AML-193 (cell line): ENCODE measurements at places on chromosomes 5 and 9.

GRCh38 chr5:109656829-109657228 is 32.9 kb upstream of the MAN2A1 start:
- peak; percentile 95 for DNase-seq

- no peak for DNase-seq
Observed at GRCh38 chr5:36396640-36397039, 94.9 kb upstream of the RANBP3L start.

- no peak for DNase-seq
Observed at GRCh38 chr9:119283078-119283794, 86.0 kb downstream of the BRINP1 start.

GRCh38 chr5:75869891-75870290 is 152.7 kb upstream of the POC5 start:
- DNase-seq: no peak

- no peak for DNase-seq
Observed at GRCh38 chr5:174323878-174324281, 278.4 kb downstream of the NSG2 start.

DNA sequence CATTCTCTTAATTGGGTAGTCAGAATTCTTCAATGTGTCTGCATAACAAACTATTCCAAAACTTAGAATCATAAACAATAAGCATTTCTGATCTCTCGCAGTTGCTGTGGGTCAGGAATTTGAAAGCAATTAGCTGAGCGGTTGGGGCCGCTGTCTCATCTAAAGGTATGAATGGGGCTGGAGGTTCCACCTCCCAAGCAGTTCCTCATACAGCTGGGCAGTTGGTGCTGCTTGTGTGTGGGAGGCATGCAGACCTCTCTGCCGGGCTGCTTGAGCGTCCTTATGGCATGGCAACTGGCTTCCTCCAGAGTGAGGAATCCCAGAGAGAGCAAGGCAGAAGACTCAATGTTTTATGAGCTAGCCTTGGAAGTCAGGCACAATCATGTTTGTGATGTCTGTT is 30.2 kb upstream of the SEMA4D start:
- DNase-seq: no peak

GRCh38 chr5:132635873-132636272 is 22.1 kb upstream of the IL13 start:
- no peak for DNase-seq

DNA sequence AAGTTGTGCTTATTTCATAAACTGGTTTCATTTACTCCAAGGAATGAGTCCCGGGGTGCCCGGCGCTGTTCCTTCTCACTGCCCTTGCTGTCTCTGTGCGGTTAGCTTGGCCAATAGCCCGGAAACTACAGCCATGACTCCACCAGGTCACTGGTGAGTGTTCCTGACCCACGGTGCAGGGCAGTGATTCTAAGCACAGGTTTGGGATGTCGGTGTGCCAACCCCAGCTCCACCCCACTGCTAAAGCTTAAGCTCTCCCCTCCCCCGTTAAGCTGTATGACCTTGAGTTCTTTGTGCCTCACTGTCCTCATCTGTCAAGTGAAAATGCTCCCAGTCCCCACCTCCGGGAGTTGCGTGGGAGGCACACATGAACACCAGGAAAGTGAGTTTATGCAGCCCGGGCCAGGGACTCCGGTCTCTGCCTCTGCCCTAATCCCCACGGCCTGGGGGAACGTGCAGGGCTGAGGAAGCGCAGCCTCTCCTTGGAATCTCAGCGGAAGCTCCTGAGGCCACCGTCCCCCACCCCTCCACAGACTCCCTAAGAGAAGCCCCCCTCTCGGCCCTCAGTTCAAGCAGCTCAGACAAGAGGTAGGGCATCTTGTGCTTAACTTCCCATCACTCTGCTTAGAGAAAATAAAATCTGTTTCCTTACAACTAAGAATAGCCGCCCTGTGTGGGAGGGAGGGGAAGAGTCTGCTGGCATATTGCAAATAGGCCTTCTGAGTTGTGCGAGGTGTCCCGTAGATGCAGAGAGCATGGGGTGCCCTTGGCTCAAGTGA is 92.0 kb upstream of the RAI14 start:
- no peak for DNase-seq

GRCh38 chr5:90897618-90898017 is 339.0 kb downstream of the ADGRV1 start:
- DNase-seq: no peak

GRCh38 chr5:134127376-134127861 is 12.9 kb downstream of the TCF7 start:
- no peak for DNase-seq

DNA sequence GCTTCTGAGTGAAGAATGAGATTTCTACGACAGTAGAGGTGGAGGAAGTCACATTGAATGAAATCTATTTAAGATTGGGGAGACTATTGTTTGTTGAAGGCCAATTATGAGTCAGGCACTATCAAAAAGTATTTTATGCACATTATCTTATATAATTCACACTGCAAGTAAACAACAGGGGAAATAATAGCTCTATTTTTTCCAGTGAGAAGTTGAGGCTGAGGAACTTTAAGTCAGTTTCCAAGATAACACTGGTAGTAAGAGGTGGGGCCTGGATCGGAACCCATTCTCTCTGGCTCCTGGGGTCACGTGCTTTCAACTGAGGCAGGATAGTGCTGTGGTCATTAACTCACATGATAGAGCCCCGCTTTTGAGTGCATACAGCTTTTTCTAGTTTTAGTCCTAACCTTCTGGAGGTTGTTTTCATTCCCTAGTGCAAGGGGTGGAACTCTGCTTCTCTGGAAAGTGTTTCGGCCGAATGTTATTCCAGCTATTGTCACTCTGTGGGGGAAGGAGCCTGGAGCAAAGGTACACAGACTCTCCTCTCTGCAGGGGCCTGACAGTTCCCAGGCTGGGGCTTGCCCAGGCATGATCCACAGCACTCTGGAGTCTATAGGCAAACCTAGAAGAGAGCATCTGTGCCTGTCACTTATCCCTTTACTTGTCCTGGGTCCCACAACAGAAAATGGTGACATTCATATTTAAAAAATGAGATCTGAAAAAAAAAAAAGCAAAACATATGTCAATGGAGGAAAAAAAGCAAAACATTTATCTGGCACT is 352.4 kb upstream of the ACTBL2 start:
- no peak for DNase-seq

- no peak for DNase-seq
Observed at GRCh38 chr5:82388181-82388580, 110.0 kb upstream of the RPS23 start.

DNA sequence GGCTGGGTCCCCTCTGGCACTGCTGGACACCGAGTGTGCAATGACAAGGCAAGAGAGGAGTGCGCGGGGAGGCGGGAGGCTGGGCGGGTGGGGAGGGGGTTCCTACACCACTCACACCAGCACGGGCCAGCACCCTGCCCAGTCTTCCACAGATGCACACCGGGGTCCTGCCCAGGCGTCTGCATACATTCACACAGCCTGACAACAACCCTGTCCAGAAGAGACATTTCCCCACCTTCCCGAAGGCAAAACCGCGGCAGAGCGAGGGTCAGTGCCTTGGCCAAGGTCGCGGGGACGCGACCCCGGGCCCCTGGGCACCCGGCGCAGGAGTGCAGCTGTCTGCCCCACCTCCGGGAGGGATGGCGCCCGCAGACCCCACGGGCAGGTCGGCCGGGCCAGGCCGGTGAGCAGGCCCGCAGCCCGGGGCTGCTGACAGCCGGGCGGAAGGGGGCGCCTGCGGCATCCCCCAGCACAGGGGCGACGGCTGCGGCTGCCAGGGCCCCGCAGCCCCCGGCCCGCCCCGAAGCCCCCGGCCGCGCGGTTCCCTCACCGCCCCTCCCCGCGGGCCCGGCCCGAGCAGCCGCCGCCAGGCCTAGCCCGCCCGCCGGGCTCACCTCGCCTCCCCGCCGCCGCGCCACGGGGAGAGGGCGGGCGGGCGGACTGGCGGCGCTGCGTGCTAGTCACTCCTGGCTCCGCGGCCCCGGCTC is 496 bp downstream of the MAPK9 start:
- no peak for DNase-seq

DNA sequence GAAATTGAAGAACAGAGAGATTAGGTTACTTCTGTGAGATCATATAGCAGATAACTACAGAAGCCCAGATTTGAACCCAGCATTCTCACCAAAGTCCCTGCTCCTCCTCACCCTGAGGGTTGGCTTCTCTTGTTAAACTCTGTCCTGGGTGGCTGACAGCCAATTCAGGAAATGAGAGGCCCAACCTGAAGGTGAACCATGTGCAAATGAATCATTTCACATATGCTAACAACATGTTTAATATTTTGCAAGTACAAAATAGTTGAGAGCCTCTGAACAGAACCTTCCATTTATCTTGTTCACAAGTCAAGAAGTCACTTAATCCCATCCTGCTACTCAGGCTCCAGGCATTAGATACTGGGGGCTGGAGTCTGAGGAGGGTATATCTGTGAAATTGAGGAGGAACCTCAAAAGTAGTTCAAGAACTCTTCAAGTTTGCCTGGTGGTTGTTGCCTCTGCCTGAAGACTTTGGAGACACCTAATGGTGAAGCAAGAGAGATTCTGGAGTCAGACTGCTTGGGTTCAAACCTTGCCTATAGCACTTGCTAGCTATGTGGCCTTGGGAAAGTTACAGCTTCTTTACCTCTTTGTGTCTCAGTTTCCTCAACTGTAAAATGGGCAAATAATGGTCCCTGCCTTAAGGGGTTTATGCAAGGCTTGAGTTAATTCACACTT is 564.0 kb downstream of the PSAT1 start:
- DNase-seq: no peak
